COLO829 (cell line): ENCODE measurements at places on chromosomes 4 and X.
A peak's percentile ranks its signal among the peaks of the same experiment; 100 is the strongest.

GRCh38 chr4:20847124-20847747 is 147.0 kb downstream of the PACRGL start:
- no peak for DNase-seq

DNA sequence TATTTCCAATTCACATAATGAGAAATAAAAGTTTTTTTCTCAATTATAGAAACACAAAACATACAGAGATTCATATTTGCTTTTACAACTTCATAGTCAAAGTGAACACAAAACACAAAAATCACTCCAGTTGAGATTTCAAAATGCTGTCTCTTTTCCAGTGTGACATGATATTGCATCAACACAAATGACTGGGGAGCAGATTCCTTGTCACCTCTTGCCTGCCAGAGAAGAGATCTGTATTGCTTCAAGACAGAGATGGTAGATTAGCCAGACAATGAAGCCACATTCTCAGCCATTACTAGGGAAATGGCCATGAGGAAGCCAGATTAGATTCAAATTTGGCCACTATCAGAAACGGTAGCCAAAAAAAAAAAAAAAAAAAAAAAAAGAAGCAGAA is 2313.1 kb upstream of the AGA start:
- no peak for DNase-seq

- DNase-seq: no peak
Measured at GRCh38 chr4:54575919-54576318, 81.8 kb upstream of the KIT start.

GRCh38 chr4:185665655-185666054 is 130.3 kb upstream of the PDLIM3 start:
- DNase-seq: no peak

DNA sequence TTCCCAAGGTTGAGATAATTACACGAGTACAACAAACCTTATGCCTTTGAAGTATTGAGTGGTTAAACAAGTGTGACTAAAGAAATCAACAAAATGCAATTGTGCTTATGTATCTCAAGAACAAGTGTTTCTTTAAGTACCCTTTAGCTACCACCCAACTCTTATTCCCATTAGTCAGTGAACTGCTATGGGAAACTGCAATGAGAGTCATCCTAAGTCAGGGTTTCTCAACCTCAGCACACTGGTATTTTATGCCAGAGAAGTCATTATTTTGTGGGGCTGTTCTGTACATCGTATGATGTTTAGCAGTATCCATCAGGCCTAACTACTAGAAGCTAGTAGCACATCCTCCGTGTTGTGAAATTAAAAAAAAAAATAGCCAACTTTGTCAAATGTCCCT is 549.1 kb upstream of the BOD1L1 start:
- DNase-seq: no peak

GRCh38 chrX:151694121-151694520 is 1.1 kb upstream of the PRRG3 start:
- no peak for DNase-seq

GRCh38 chr4:174230680-174231079 is 52.8 kb downstream of the FBXO8 start:
- no peak for DNase-seq

- DNase-seq: no peak
Measured at GRCh38 chr4:7017446-7018048, 25.6 kb upstream of the TADA2B start.

DNA sequence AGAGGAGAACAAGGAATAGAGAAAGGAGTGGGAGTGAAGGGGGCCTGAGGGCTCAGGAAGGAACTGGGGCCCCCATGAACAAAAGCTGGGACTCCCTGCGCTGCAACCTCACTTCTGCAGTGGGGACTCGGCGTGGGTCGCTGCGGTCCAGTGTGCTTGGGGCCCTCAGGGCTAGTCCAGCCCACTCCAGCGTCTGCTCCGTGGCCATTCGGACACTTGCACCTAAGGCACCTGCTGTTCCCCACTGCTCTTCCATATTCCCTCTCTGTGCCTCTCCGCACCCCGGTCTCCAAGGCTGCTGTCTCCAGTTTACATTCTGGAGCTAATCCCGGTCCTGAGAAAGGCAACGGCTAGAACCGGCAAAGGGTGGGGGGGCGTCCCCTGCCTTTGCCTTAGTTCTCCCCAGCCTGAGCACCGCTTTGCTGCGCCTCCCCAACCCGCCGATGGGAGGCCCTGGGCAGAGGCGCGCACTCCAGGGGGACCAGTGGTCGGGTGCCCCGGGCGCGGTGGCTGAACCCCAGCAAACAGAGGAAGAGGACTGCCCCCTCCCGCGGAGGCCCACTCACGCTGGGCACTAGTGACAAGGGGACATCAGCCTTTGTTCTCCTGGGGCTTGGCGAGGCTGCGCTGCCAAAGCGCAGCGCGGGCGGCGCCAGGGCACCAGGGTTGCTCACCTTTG is 327.7 kb upstream of the F9 start:
- DNase-seq: no peak

GRCh38 chrX:110454336-110454735 is 95.7 kb downstream of the RTL9 start:
- DNase-seq: no peak

DNA sequence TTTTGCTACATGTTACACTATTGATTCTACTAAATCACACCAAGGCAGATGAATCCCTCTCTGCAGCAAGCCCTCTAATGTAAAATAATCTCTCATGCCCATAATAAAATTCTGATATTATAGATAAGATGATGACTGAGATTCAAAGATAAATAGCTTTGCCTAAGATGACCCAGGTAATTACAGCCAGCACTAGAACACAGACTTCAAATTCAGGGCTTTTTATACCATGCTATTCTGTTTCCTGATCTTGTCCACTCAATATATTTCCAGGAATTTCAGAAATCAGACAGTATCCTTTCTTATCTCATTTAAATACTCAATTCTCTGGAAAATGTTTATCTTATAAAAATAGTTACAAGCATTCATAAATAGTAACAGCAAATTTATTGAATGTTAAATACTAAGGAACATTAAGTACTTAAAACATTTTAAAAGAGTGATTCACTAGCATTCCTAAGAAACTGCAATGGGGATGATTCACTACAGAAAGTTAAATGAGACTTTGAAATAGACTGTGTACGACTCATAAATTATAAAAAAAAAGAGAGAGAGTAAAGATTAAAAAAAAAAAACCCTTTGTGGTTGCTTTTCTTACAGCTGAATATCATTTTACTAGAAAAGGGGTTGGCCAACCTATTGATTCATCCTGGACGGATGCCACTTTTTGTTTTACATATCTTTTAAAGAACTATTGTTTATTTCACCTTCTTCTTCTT is 45.8 kb upstream of the IL21 start:
- peak; percentile 96 for DNase-seq

DNA sequence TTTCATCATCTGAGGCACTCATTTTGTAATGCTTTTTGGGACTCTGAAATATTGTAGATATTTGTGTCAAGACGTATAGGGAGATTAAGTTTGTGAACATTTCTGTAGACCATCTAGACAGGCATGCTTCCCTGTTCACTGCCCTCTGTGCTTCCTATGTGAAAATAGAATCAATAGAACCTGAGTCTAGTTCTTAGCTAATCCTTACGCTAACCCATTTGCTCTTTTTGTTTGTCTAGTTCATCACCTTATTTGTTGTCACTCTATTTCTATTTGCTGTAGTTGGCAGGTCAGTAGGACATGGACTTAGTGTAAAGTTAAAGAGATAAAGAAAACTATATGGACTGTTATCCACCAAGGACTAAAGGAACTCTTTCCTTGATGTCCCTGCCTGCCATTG is 1755.2 kb downstream of the C4orf33 start:
- DNase-seq: no peak

GRCh38 chr4:123661080-123661737 is 264.6 kb downstream of the SPRY1 start:
- peak; percentile 58 for DNase-seq

DNA sequence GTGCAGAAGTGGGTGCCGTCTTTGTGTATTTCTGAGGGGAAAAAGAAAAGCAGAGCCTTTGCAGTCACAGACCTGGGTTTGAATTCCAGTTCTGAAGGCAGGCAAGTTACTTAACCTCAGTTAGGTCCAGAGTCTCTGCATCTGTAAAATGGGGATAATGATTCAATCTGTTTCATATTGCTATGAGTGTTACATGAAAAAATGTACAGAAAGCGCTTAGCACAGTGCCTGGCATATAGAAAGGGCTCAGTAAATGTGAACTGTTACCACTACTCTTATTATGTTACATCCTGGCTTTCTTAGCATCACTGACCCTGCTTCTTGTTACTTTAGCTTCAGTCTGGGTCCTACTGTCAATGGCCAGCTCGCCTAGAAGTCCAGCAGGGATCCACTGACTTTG is 45.9 kb downstream of the DOCK11 start:
- no peak for DNase-seq

GRCh38 chrX:134646691-134647090 is 11.6 kb downstream of the PLAC1 start:
- no peak for DNase-seq

GRCh38 chrX:85111347-85111746 is 107.7 kb downstream of the APOOL start:
- DNase-seq: peak; percentile 3

- DNase-seq: no peak
Measured at GRCh38 chrX:146424422-146424821, 385.1 kb upstream of the CXorf51B start.

GRCh38 chr4:20418861-20419451 is 167.3 kb downstream of the SLIT2 start:
- peak; percentile 18 for DNase-seq

GRCh38 chr4:76488455-76488854 is 53.4 kb downstream of the SHROOM3 start:
- DNase-seq: peak; percentile 13

DNA sequence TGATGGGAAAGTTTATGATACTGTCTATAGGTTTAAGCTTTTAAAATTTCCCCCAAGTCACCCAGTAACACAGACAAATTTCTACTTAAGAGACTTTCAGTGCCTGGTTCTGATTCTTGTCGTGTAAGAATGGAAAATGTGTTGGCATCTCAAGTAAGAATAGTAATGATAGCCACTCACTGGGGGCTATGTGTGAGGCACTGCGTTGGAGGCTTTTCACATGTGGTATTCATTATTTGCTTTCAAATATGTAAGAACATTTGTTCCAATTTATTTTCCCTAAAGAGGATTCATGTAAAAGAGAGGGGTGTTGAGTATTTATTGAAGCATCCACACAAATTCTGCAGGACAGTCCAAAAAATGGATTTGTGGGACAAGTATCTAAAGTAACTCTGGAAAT is 143.6 kb downstream of the FNIP2 start:
- no peak for DNase-seq

- no peak for DNase-seq
Measured at GRCh38 chr4:155974476-155974749, 20.7 kb upstream of the CTSO start.

- no peak for DNase-seq
Measured at GRCh38 chr4:47819178-47819577, 18.7 kb downstream of the CORIN start.

DNA sequence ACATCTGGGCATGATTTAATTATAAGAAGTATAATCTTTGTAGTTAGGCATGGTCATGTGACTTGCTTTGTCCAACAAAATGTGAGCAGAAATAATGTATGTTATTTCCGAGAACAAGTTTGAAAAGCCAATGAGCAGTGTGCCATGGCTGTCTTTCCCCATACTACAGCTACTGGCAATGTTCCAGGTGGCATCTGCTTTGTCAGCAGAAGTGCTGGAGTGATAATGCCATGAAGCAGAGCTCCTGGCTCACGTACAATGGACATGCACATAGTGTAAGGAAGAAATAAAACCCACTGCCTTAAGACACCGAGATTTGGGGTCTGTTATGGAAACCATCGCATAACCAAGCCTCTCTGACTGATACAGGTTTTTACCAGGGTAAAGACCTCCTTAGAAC is 212.6 kb upstream of the RASGEF1B start:
- DNase-seq: no peak

DNA sequence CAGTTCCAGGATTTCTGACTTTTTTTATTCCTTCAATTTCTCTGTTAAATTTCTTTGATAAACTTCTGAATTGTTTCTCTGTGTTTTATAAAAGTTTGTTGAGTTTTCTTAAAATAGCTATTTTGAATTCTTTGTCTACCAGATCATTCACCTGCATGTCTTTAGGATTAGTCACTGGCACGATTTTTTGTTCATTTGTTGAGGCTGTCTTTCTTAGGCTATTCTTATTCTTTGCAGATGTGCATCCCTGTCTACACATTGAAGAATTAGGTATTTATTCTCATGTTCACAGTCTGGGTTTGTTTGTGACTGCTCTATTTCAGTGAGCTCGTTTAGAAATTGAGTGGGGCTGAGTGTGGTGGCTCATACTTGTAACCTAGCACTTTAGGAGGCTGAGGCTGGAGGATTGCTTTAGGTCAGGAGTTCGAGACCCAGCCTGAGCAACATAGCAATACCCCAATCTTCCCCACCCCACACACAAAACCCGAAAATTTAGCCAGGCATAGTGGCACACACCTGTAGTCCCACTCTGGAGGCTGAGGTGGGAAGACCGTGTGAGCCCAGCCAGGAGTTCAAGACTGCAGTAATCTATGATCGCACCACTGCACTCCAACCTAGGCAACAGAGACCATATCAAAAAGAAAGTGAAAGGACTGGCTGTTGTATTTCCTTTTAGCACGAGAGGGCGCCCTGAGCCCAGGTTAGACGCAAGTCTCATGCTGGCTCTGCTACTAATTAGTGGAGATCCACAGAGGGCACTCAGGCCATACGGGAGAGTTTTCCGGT is 42.0 kb downstream of the F8 start:
- DNase-seq: peak; percentile 47

DNA sequence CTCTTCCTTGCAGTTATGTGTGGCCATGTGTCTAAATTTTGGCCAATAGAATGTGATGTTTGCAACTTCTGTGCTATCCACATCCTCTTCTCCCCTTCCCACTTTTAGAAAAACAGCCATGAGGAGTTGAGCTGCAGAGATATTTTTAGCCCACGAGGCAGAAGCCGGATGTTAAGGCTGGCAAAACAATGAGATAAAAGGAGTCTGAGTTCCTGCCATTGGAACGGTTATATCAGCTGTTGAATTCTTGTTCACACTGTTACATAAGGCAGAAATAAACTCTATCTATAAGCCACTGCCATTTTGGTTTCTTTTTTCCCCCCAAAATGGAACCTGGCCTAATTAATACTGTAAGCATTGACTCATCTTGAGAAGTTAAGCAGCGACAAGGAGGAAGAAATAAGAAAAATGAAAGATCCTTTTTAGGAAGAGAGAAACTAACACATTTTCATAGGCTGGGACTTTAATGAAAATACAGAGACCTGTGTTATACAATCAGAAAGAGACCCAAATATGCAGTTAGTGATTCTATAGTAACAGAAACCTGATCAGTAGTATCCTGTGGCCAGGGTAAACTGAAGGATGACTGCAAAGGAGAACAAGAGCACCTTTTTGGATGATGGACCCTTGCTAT is 200.5 kb downstream of the INPP4B start:
- no peak for DNase-seq

GRCh38 chr4:11446155-11446811 is 17.6 kb upstream of the HS3ST1 start:
- no peak for DNase-seq

DNA sequence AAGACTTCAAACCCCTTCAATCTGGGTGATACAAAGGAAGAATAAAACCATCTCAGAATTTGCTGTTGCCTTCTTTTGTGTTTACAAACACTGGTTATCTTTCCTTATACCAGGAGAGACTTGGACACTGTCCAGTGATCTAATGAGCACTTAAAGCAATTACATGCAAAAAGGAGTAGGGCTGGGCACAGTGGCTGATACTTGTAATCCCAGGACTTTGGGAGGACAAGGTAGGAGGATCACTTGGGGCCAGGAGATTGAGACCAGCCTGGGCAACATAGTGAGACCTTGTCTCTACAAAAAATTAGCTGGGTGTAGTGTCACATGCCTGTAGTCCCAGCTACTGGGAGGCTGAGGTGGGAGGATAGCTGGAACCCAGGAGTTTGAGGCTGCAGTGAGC is 95.7 kb upstream of the DRD5 start:
- DNase-seq: no peak

GRCh38 chr4:109406337-109406931 is 27.2 kb upstream of the SEC24B start:
- peak; percentile 69 for DNase-seq
